Memory B cell (primary cell): ENCODE measurements at places on chromosomes 2 and 18.

GRCh38 chr2:86650188-86650587, 26.5 kb upstream of the RNF103 start:
- peaks cover 12% of the 10 kb centered on the region for H3K36me3 ChIP-seq
- no peak for DNase-seq
- H3K27ac ChIP-seq = no peak overlapping the region
- H3K4me1 ChIP-seq = no peaks in the 10 kb centered on the region

GRCh38 chr2:122072666-122073065, 317.2 kb downstream of the TSN start:
- H3K36me3 ChIP-seq = no peaks in the 10 kb centered on the region
- H3K4me3 ChIP-seq = no peak overlapping the region
- no peaks in the 10 kb centered on the region for H3K4me1 ChIP-seq
- H3K27ac ChIP-seq = no peak overlapping the region
- DNase-seq = no peak

DNA sequence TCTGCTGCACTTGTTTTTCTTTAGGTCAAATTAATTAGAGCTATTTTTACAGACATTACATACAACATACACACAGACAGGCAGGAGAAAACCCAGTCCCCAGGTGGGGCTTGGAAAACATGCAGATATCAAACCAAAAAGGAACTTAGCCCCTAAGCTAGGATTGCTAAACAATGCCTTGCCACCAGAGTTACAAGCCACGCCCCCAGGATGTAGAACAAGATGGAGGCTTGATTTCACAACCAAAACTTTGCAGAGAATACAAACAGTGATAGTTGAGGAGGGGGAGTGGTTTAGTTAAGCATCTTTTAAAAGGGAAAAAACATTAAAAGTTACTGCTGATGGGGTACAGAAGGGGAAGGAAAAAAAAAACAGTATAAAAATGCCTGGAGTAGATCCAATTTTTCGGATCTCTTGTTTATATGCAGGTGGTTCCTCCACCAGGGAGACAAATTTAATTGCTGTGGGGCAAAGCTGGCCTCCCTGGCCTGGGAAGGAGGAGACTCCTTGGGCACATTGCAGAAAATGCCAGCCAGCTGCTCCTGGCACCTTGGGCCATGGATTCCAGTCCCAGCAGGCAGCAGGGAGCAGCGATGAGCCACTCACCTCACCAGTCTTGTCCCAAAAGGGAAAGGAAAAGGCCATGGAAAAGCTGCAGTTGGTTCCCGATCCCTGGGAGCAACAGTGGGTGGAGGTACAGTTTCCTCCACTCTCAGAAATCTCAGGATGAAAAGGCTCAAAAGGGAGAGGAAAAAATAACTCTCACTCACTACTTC, 348.4 kb upstream of the REG3G start:
- H3K27me3 ChIP-seq = no peaks in the 10 kb centered on the region
- H3K4me3 ChIP-seq = no peak overlapping the region
- no peak overlapping the region for H3K27ac ChIP-seq
- no peaks in the 10 kb centered on the region for H3K4me1 ChIP-seq
- DNase-seq = no peak
- H3K36me3 ChIP-seq = no peaks in the 10 kb centered on the region

GRCh38 chr2:23286031-23286757, 98.8 kb upstream of the KLHL29 start:
- no peaks in the 10 kb centered on the region for H3K4me1 ChIP-seq
- peaks cover 5% of the 10 kb centered on the region for H3K27me3 ChIP-seq
- H3K4me3 ChIP-seq = no peak overlapping the region
- H3K27ac ChIP-seq = no peak overlapping the region

- H3K4me1 ChIP-seq = no peaks in the 10 kb centered on the region
- no peak overlapping the region for H3K4me3 ChIP-seq
- no peaks in the 10 kb centered on the region for H3K27me3 ChIP-seq
- no peak overlapping the region for H3K27ac ChIP-seq
- no peak for DNase-seq
Measured at GRCh38 chr2:4903656-4904348, 788.4 kb upstream of the SOX11 start.

- no peaks in the 10 kb centered on the region for H3K27me3 ChIP-seq
- DNase-seq = no peak
- H3K36me3 ChIP-seq = no peaks in the 10 kb centered on the region
- peaks cover 23% of the 10 kb centered on the region for H3K4me1 ChIP-seq
- H3K4me3 ChIP-seq = no peak overlapping the region
- no peak overlapping the region for H3K27ac ChIP-seq
Measured at GRCh38 chr2:224646242-224646846, 61.2 kb upstream of the CUL3 start.

DNA sequence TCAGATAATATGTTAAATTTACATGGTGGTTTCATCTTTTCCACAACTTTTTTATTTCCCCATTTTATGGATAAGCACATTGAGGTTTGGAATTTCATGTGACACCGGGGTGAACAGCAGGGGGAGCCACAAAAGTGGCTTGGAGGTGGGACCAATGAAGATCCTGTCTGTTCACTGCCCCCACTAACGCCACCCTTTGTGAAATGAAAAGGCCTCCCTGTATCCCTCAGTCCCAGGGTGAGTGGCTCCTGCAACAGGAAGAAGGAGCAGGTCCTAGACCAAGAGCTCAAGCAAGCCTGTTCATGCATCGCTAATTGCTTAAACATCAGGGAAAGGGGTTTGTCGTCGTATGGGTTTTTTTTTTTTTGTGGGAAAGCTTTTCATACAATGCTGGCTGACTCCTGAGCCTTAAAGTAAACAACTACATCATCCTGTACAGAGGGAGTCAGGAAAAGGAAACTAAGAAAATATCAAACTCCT, 267.8 kb upstream of the EPAS1 start:
- no peaks in the 10 kb centered on the region for H3K4me1 ChIP-seq
- no peak overlapping the region for H3K27ac ChIP-seq
- no peaks in the 10 kb centered on the region for H3K27me3 ChIP-seq
- H3K4me3 ChIP-seq = no peak overlapping the region

DNA sequence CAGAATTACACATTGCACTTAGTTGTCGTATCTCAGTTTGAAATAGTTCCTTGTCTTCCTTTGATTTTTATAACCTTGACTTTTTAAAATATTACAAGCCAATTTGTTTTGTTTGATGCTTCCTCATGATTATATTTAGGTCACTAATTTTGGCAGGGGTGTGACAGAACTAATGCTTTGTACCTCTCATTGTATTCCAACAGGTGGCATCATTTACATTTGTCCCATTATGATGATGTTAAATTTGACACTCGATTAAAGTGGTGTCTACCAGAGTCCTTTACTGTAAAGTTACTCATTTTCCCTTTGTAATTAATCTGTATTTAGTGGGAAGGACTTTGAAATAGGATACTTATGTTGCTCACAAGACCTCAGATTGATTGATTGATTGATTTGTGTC, 21.5 kb upstream of the MFSD2B start:
- no peak for DNase-seq
- H3K4me3 ChIP-seq = no peak overlapping the region
- H3K27me3 ChIP-seq = no peaks in the 10 kb centered on the region
- no peak overlapping the region for H3K27ac ChIP-seq
- no peaks in the 10 kb centered on the region for H3K4me1 ChIP-seq
- peaks cover 4% of the 10 kb centered on the region for H3K36me3 ChIP-seq

GRCh38 chr2:108701208-108701607, 18.1 kb upstream of the RANBP2 start:
- no peaks in the 10 kb centered on the region for H3K27me3 ChIP-seq
- peaks cover 1% of the 10 kb centered on the region for H3K36me3 ChIP-seq
- H3K27ac ChIP-seq = no peak overlapping the region
- H3K4me1 ChIP-seq = no peaks in the 10 kb centered on the region
- no peak overlapping the region for H3K4me3 ChIP-seq
